ENCODE measurements at places on chromosomes 2 and 18.

GRCh38 chr2:97697252-97698235 lies 15.8 kb upstream of the ZAP70 start:
- peak; percentile 86 for DNase-seq

GRCh38 chr18:48815581-48816324 lies 135.0 kb downstream of the SMAD7 start:
- no peak for DNase-seq

GRCh38 chr2:141142025-141142424 lies 988.8 kb downstream of the LRP1B start:
- DNase-seq, result no peak

GRCh38 chr2:55401124-55401523 lies 18.5 kb downstream of the CCDC88A start:
- no peak for DNase-seq

GRCh38 chr2:232973796-232974195 lies 39.3 kb downstream of the NGEF start:
- no peak for DNase-seq

- peak; percentile 68 for DNase-seq
Observed at GRCh38 chr2:127415593-127416505, 2.4 kb upstream of the PROC start.

Data from activated CD8-positive, alpha-beta memory T cell treated with anti-CD3 and anti-CD28 coated beads for 1 hour (primary cell).